Uterine smooth muscle cell (primary cell): ENCODE measurements at places on chromosomes 6 and 20. TPM values are rescaled to one million over a fixed set of nuclear protein-coding genes. Genes with fewer than 3 reads are reported as not detected.

The OPRL1 gene
- 1.1 and 2.1 TPM in 2 replicates for total RNA-seq

The TASP1 gene
- total RNA-seq = 9.1 and 9.2 TPM in 2 replicates

The NMBR gene
- total RNA-seq = 0.11 and 0.12 TPM in 2 replicates

The KIAA0408 gene
- 1.4 and 1.5 TPM in 2 replicates for total RNA-seq

The CDSN gene
- not detected in 2 replicates for total RNA-seq

The TCF21 gene
- 1.9 and 5.5 TPM in 2 replicates for total RNA-seq

The VGLL2 gene
- not detected in 2 replicates for total RNA-seq

The PRICKLE4 gene
- total RNA-seq = 0.66 TPM in 1 of 2 replicates, not detected in the other

The TINAG gene
- total RNA-seq = not detected in 2 replicates

The AKAP7 gene
- total RNA-seq = 3.2 and 5.6 TPM in 2 replicates

The HTR1B gene
- not detected in 2 replicates for total RNA-seq

The ENPP5 gene
- 0.50 and 0.55 TPM in 2 replicates for total RNA-seq

The SH3BGRL2 gene
- total RNA-seq = 4.4 and 6.7 TPM in 2 replicates

The SMIM28 gene
- not detected in 2 replicates for total RNA-seq

The ADGRF5 gene
- total RNA-seq = under 0.01 TPM in 2 replicates

The SLC17A1 gene
- total RNA-seq = not detected in 2 replicates

The RIN2 gene
- 54.7 and 58.7 TPM in 2 replicates for total RNA-seq

The SLA2 gene
- not detected in 2 replicates for total RNA-seq

The ITPR3 gene
- 55.4 and 86.4 TPM in 2 replicates for total RNA-seq

The SFTA2 gene
- total RNA-seq = not detected in 2 replicates

The WFDC10B gene
- not detected in 2 replicates for total RNA-seq

The RWDD2A gene
- 2.9 and 5.5 TPM in 2 replicates for total RNA-seq

The SMPDL3A gene
- total RNA-seq = 11.7 and 38.1 TPM in 2 replicates

The EDN1 gene
- 0.75 and 1.3 TPM in 2 replicates for total RNA-seq

The OR2H1 gene
- not detected in 2 replicates for total RNA-seq

The PRRT1 gene
- total RNA-seq = 0.11 and 0.12 TPM in 2 replicates

The MAFB gene
- 0.33 and 0.75 TPM in 2 replicates for total RNA-seq

The VIP gene
- total RNA-seq = not detected in 2 replicates

The TXLNB gene
- total RNA-seq = 0.37 and 0.44 TPM in 2 replicates

The PSMB9 gene
- total RNA-seq = 26.7 and 30.7 TPM in 2 replicates

The PRL gene
- not detected in 2 replicates for total RNA-seq
